ENCODE measurements at places on chromosomes 7 and 10. TPM values are rescaled to one million over a fixed set of nuclear protein-coding genes. Genes with fewer than 3 reads are reported as not detected.
A peak's percentile ranks its signal among the peaks of the same experiment; 100 is the strongest.

- DNase-seq, result no peak
Observed at GRCh38 chr7:131640686-131641085, 84.3 kb upstream of the PODXL start.

DNA sequence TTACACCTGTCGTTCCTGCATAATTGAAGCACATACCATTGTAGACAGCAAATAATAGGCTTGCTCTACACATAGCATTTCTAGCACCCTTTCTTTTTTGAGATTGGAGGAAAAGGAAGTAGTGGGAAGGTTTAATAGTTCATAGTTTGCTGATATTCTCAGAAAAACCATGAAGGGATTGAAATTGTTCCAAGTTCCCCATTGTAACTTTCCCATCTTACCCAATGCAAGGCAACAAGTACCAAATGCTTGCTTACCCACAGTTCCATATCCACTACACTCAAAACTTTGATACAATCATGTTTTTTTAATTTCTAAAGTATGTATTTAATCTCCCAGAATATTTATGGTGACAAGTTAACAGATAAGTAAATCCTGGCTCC is 13.8 kb downstream of the CYP3A5 start:
- DNase-seq, result no peak

GRCh38 chr7:23181684-23182553 is at the start of gene NUP42:
NUP42 (plus strand) TSS chr7:23182048; CDS start chr7:23182086, 38 bp downstream.
- peak; percentile 98 for DNase-seq

- DNase-seq, result no peak
Observed at GRCh38 chr10:132556994-132557441, 19.4 kb downstream of the INPP5A start.

GRCh38 chr7:135414850-135415439 is 95.0 kb downstream of the CNOT4 start:
- peak; percentile 57 for DNase-seq

DNA sequence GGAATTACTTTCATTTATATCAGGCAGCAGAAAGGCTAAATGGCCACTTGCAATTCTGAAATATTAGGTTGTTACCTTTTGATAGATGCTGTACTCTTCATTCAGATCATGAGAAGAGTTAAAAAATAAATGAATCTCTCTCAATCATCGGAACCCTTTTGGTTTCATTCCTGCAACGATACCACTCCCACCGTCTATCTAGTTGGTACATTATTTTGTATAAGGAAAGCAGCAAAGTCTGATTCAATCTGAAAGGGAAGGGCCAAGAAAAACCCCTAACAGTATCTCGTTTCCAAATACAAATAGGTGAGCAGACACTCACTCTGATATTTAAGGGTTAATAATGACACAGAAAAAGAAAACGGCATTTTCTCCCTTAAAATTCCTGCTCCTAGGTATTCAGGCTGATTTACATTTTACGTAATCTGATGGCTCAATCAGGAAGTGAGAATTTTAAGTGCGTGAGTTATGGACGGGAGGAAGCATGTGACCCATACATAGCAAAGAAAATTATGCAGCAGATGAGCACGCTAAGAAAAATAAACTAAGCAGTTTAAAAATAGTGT is 209.4 kb upstream of the KLF14 start:
- peak; percentile 75 for DNase-seq

- DNase-seq, result no peak
Observed at GRCh38 chr7:35021445-35021844, 15.8 kb downstream of the DPY19L1 start.

DNA sequence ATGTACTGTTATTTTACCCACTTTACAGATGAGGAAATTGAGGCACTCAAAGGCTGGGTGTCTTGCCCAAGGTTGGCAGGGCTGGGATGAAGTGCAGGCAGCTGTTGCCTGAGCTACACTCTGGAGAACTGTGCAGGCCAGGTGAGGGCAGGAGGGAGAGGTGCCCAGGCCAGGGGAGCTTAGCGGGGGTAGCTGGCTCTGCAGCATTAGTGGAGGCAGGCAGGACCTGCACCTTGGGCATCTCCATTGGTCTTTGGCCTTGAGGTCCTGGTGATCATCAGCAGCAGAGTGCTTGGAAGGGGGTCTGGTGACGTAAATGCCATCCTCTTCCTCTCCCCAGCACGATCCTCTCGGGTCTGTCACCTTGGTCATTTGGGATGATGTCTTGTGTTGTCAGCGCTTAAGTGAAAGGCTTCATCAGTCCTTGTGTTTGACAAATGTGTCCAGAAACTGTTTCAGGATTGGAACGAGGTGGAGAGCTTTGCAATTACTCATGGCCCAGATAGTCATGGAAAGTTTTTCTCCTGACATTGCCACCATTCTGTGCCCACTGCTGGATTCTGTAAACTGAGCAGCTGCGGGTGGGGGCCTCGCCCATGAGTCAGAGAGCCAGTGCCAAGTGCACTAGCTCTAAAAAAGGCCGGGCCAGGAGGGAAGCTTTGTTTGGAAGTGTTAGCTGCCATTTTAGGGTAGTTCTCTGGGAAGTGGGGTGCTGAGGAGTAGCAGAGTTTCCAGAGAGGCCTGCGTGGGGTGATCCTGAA is 47.6 kb downstream of the TSPAN15 start:
- peak; percentile 59 for DNase-seq

DNA sequence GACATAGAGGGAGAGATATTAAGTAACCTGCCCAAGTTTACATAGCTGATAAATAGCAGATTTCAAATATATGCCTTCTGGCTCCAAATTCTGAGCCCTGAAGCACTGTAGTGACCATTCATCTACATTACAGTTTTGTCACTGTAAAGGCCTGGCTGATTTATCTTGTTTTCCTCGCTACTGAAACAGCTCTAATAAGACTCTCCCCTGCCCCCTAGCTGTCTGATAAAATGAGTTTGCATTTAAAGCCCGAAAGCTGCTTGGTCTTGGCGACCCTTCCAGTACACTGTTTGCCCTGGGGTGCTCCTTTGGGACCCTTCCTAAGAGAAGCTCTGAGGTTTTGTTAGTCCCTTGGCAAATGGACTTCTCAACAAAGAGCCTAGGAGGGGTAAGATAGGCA is 59.7 kb upstream of the RAB11FIP2 start:
- peak; percentile 2 for DNase-seq

DNA sequence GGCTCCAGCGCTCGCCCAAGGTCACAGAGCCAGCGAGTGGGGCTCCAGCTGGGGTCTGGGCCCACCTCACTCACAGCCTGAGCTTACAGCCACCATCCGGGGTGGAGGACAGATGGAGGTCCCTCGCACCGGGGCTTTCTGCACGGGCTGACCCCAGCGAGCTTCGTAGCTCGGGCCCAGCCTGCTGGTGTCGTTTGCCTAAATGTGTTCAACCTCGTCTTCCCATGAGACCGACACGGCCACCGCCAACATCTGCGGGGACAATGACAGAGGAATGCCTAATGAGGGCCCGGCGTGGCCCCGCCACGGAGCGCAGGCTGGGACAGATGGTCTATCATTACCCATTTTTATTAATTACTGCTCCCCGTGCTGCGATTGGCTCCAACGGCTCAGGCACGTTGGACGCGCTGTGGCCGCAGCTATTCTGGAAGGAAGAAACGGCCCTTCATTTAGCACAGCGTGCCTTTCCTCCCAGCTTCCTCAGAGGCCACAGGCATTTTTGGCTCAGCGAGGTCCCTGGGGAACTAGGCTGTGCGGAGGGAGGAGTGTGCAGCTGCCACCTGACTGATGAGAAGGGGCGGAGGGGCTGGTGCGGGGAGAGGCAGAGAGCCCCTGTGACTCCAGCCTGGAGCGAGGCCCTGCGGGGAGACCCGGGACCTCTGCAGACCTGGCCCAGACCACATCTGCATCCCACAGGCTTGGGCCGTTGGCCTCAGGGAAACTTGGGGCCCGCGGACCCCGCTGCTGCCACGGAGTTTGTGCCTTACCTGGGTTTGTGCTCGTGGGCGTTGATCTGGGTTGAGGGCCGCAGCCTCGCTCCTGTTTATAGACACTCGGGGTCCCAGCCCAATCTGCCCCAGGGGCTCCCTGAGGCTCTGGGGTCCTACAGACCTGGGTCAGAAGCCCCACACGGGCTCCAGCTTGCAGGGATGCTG is 22.9 kb upstream of the ELFN1 start:
- DNase-seq, result no peak

DNA sequence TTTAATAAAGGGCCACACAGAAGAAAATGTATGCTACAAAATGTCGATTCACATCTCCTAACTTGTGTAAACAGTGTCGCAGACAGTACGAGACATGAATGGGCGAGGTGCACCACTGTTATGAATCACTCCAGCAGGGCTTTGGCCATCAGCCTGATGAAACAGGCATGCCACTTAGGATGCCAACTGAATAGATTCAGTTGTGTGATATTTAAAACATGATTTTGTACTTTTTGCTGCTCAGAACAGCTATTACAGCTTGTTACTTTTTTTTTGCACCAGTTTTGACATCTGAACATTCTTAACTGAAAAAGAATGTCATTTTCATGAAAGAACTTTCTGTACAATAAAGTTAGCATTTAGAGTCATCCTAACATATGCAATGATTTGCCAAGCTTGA is 138.1 kb downstream of the VTI1A start:
- peak; percentile 55 for DNase-seq

- no peak for DNase-seq
Observed at GRCh38 chr7:53237344-53237913, 202.0 kb downstream of the POM121L12 start.

GRCh38 chr7:43201912-43202311 is 89.5 kb downstream of the HECW1 start:
- no peak for DNase-seq

DNA sequence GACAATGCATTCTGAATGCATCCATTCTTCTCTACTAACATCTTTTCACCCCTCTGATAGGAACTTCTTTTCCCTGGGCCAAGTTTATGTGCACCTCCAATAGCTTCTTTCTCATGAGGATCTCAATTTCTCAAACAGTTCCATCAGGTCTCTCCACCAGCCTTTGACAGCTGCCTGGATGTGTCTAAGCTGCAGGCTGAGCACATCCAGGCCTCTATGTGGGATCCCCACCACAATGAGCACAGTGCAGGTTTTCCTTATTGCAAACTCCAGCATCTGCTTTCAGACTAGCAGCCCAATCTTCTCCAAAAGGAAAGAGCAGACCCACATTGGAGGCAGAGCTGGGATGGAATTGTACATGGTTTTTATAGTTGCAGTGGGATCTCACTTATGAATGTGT is 145.3 kb upstream of the TBX20 start:
- DNase-seq, result no peak

DNA sequence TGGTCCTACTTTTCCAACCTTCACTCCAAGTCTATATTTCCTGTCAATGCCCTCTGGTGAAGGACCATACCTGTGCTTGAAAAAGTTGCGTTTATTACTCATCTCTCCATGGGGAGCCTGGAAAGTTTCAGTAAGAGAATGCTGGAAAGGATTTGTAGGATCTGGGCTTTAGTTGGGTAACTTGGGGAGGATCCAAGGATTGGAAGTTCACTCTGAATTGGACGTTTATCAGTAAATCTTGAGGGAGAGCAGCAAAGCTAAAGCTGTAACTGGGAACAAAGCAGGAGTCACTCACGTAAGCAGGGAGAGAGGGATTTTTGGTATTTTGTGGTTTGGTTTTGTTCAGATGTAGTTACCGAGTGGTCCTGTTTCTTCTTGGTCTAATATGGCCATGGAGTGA is 51.4 kb upstream of the NPVF start:
- no peak for DNase-seq

DNA sequence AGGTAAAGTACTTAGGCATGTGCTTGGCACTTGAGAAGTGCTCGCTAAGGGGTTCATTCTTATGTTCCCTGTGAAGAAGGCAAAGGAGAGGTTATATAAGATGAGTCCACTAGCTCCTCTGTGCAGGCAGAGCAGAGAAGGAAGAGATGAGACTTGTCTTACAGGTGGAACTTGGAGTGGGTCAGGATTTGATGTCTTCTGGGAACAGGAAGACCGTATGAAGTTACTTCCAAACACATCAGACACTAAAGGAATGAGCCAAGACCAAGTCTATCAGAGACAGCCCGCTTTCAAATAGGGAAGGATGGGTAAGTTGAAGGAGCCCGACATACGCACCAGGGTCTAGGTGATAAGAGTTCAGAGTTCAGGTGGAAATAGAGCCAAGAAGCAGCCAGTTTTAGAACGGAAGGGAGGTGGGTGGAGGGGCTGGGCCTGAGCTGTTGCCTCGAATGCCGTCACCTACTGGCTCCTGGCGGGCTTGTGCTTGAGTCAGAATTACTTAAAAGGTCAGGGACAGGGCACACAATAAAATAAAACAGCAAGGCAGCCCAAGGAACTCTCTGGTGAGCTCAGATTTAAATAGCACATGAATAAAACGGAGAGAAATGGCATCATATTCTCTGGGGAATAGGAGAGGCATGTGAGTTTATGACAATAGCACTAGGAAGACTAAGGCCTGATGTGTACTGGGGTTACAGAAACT is 56.1 kb upstream of the GRB10 start:
- DNase-seq, result peak; percentile 79

- no peak for DNase-seq
Observed at GRCh38 chr10:115827231-115828009, 445.6 kb downstream of the GFRA1 start.

GRCh38 chr10:129719889-129720590 is 244.0 kb downstream of the EBF3 start:
- DNase-seq, result no peak

- no peak for DNase-seq
Observed at GRCh38 chr10:10014846-10015245, 1002.8 kb upstream of the CELF2 start.

The PTEN gene
- 11.3 TPM for total RNA-seq

The SPDYE2B gene
- not detected for total RNA-seq

The PDE1C gene
- 133 TPM for total RNA-seq

The GPR15LG gene
- not detected for total RNA-seq

The PLCE1 gene
- 0.22 TPM for total RNA-seq

The SPDYE8 gene
- not detected for total RNA-seq

The VWA2 gene
- total RNA-seq, result not detected
